ENCODE measurements at places on chromosomes 4 and X.
A peak's percentile ranks its signal among the peaks of the same experiment; 100 is the strongest.

- no peak for DNase-seq
Observed at GRCh38 chrX:13305108-13305507, 14.7 kb downstream of the ATXN3L start.

DNA sequence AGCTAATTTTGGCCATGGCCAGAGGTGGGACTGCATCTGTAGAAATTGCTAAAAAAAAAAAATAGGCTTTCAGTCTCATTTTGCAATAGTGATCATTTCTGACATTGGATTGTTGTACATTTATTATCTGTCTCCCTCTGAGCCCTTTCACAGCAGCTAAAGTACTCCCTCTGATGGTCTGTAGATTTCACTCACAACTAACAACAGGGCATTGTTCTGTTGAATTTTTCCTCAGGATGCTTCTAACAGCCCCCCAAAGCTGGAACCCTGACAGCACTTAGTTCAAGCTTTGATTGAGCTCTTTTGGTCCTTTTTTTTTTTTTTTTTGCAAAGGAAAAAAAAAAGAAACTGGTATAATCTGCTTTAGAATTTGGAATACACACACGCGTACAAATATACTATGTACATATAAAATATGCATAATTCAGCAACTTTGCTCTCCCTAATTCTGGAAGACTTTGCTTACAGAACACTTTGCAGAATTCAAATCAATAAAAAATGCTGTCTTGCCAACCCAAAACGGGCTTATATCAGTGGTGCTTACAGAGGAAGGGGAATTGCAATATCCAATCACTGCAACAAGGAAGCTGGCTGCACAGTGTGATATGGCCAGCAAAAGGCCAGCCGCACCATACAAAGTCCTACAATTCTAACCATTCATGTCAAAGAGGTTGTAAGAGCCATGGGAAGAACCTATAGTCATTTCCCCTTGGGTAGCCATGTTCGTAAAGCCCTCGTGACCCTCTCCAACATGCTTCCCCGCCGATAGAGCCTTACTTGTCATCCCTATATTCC lies 406.4 kb downstream of the SMARCA1 start:
- no peak for DNase-seq

GRCh38 chr4:185395238-185395955 lies at the start of gene LRP2BP:
TSS of gene LRP2BP (minus strand) at chr4:185395924. CDS start at chr4:185378186, 17,738 bp downstream.
- peak; percentile 71 for DNase-seq

- no peak for DNase-seq
Observed at GRCh38 chrX:40349251-40349650, 231.5 kb upstream of the ATP6AP2 start.

- peak; percentile 70 for DNase-seq
Observed at GRCh38 chr4:184039963-184040383, 134.9 kb downstream of the STOX2 start.

All from muscle of back (tissue), 13 donors.